ENCODE measurements at places on chromosomes 1 and 21.

DNA sequence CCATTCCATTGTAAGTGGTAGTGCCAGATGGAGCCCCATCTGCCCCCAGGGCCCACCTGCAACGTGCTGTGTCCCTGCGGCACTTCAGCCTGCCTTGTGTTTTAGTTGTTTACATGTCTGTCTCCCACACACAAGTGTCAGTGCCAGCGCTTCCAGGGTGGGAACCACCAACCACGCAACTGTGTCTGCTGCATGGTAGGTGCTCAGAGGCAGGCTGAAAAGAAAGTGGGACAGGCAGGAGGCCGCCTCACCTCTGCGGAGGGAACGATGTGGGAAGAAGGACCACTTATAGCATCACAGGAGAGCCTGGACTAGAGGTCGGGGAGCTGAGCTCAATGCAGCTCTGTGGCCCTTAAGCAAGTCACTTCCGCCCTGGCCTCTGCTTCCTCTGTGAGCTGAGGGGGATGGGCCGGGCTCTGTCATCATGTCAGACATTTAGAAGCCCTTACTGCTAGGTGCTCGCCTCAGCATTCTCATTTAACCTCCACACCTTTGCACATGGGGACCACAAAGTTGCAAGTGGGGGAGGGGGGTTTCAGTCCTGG is 17.9 kb downstream of the SLC9A1 start:
- DNase-seq: peak; percentile 86

DNA sequence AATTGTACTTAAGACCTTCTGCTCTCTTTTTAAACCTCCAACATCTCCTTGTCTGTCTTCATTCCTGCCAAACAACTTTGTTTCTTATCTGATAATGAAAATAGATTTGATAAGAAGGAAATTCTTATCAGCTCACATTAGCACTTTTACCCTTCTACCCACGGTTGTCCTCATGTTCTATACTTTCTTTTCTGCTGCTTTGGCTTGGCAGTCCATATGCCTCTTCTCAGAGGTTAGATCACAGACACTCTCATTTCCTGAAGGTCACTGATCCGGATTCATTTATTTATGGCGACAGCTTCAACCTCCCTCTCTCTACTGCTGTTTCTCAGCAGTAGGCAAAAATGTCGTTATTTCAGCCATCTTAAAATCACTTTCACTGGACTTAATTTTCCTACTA is 2015.8 kb downstream of the NCAM2 start:
- DNase-seq: no peak

GRCh38 chr1:13921190-13921589 is 221.2 kb downstream of the PRDM2 start:
- no peak for DNase-seq

GRCh38 chr1:1832166-1832565 is 53.9 kb upstream of the NADK start:
- DNase-seq: no peak

DNA sequence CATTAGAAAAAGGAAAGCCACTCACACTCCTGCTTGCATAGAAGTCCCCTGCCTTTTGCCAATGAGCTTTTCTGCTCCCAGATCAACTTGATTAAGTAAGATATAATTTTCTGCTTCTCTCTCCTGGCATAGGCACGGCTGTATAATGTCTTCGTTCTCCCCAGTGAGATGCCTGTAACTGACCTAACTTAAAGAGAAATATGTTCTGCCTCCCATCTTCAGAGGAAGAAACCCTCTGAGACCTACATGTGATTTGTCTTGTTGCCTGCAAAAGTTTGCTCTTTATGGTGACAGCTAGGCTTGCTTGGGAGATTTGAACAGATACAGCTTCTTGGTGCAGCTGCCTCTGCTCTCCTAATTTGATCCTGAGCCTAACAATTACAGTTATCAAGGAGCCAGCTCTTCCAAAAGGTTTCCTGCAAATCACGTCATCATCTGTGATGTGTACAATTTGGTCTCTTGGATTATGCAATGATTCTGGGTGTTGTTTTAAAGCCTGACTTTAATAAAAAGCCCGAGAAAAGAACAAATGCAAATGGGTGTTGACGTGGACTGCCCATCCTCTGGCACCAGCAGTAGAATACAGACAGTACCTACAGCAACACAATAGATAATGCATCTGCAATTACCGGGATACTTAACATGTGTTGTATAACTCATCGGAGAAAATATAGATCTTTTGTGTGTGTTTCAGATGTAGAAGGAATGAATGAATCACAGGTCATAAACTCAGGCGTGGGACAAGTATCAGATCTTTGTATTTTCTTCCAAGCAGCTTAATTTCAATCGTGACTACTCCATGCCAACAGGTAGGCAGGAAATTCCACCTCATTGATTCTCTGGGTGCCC is 76.2 kb upstream of the KAZN start:
- no peak for DNase-seq

DNA sequence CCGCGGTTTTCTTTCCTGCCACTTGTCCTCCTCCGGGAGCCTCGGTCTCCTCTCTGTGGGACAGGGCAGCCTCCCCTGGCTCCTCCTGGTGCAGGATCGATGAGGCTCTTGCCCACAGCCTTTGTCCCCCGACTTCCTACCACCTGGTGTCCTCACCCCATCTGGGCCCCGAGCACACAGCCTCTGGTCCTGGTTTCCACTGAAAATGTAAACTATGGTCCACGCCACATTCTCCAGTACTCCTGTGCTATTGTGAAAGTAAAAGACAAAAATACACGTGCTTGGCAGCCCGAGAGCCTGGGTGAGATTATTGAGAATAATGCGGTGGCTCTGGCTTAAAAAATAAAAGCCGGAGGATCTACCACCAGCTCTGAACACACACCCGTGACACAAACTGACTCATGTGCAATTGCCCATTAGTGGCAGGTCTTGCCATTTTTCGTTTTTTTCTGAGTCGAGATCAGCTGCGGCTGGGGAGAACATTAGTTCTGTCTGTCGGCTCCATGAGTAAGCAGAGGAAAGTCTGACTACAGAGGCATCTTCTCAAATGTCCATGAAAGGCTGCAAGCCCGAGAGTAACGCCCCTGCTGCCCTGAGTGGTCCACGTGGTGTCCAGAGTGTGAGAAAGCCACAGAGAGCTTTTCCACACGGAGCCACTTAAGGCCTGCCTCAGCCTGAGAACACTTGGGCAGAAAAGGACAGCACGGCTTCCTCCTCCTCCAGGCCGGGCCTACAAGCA is 5.7 kb upstream of the COL6A2 start:
- no peak for DNase-seq

DNA sequence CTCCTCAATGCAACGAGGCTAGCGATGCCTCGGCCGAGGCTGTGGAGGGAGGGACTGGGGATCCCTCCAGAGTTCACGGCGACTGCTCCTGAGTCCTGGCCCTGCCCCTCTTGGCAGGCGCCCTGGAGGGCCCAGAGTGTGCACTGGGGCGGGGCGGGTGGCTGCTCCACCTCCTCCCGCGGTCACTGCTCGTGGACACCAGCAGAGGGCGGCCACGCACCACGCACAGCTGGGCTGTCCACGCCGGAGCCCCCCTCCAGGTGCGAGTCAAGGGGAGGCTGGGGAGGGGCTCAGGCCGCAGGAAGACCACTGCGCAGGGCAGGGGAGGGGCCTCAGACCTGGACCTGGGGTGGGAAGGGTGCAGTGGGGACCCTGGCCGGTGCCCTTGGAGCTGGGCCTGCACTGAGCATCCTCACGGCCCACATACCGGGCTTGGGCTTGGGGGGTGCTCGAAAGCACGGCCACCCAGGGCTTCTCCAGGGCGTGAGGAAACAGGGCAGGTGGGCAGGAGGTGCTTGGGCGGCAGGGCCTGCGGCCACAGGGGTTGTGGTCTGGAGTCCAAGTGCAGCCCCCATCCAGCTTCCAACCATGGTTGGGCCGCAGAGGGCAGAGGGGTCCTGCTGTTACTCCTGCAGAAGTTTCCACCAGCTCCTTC is 20.6 kb upstream of the TTC34 start:
- DNase-seq: peak; percentile 31

DNA sequence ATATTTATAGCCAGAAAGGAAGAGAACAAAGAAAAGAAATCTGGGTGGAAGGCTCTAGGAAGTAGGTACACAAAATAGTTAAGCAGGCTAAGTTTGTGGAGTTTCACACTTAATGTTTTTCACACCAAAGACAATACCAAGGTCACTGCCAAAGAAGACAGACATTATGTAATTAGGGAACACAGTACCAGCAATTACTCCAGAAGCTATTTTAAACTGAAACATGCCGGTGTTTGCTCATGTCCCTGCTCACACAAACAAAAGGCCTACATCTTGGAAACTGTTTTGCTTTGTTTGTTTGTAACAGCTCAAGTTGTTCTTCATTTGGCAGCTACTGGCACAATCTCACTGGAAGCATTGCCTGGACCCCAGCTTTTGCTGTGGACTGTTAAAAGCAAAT is 88.5 kb upstream of the DAB1 start:
- DNase-seq: no peak

GRCh38 chr1:216221260-216221700 is 202.0 kb downstream of the USH2A start:
- no peak for DNase-seq

GRCh38 chr1:224201383-224201782 is 18.3 kb downstream of the DEGS1 start:
- DNase-seq: no peak

- peak; percentile 80 for DNase-seq
Observed at GRCh38 chr21:41878831-41879189, 334 bp downstream of the PRDM15 start.

GRCh38 chr1:228013935-228014930 is 7.4 kb downstream of the WNT3A start:
- DNase-seq: no peak

DNA sequence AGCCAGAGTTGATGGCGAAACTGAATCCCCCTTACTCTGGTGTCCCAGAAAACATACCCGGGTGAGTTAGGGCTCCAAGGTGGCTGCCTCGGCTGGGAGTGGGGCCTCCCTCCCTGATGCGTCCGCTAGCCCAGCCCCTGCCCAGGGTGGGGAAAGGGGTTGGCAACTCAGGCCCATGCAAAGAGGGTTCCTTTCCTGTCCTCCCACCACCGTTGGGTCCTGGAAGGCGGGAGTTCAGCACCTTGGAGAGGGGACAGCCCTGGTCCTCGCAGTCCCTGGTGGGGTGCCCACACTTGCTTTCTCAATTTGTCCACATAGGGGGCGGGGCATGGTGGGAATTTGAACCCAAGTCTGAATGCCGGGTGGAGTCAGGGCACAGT is 6.1 kb downstream of the SRM start:
- DNase-seq: peak; percentile 19

- no peak for DNase-seq
Observed at GRCh38 chr1:179952186-179952585, 2.4 kb upstream of the CEP350 start.

GRCh38 chr21:42534421-42535378 is 21.0 kb downstream of the SLC37A1 start:
- DNase-seq: no peak

- no peak for DNase-seq
Observed at GRCh38 chr1:218748071-218748470, 402.9 kb downstream of the TGFB2 start.

DNA sequence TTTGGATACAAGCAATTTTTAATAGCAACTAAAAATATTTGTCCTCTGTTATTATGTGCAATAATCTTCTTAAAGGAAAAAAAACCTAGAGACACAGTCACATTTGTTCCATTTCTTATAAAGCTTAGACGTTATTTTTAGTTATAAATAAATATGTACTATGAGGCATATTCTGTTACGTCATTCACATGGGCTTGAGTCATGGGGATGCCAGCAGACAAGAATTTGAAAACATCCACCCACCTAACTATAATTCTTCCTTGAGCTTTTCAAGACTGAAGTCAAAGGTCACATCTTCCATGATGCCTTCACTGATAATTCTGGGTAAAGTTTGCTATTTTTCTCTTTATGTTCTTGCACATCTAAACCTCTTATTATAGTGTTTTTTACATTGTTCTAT is 268.8 kb downstream of the KCTD3 start:
- no peak for DNase-seq

DNA sequence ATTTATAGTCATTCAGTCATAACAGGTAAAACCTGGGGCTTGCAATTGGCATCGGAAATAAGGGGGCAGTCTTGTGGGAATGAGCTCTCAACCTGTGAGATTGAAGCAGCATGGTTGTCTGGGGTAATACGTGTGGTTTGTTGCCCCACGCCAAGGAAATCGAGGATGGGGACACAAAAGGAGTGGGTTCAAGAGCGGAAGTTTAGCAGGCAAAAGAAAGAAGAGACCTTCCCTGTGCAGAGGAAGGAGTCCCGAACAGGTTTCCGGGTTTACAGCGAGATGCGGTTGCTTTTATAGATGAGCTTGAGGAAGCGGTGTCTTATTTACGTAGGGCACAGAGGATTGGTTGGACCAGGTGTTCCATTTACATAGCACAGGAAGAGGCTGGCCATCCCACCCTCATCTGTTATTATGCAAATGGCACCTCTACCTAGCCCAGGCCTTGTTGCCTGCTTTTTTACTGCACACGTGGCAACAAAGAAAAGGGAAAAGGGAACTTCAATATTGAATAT is 37.3 kb downstream of the IFNAR1 start:
- DNase-seq: peak; percentile 58

DNA sequence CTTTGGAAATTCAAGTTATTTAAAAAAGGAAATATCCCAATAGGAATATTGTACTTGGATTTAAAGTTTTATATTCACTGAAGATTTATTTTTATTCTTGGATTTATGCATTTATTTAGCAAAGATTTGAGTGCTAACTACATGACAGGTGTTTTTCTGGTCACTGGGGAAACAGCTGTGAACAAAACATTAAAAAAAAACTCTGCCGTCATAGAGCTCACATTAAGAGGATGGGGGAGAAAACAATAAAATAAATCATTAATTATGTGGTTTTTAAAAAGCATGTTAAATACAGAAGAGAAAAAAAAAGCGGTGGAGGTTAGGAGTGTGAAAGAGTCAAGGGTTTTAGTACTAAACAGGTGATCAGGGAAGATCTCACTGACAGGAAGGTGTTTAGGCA is 149.9 kb downstream of the GALNT2 start:
- DNase-seq: no peak

- no peak for DNase-seq
Observed at GRCh38 chr1:40266786-40267535, 8.9 kb downstream of the ZMPSTE24 start.

DNA sequence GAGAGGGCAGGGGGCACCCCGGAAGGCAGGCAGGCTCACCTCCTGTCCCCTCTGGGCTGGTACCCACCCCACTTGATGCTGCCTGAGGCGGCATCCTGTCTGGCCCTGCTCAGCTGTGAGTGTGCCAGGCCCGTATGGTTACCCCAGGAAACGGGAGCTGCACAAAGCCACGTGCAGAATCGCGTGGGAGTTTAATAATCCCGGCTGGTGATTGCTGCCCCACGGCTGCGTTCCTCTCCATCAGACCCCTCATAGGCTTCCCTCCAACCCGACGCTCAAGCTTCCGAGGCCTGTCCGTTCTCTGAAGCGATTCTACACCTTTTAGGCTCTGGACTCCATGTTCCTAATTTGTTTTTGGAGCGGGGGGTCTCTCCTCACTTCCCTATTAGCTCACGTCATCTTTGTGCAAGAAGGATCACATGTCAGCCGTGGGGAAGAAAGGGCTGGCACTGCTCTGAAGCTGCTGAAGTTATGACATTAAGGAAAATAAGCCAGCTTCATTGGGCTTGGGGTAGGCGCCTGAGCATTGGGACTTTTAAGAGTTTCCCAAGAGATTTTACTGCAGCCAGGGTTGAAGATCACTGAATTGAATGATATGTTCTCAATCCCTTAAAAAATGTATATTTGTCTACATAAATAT is 1.1 kb upstream of the B3GALT5 start:
- DNase-seq: no peak

GRCh38 chr1:160647329-160647720 is 481 bp upstream of the SLAMF1 start:
- no peak for DNase-seq

Data from stimulated activated CD4-positive, alpha-beta T cell treated with anti-CD3 and anti-CD28 coated beads, Interleukin-1b, Interleukin-23, amount 100 ng/mL, for 48 hours (primary cell).